ENCODE measurements at places on chromosomes 3 and 15. TPM values are rescaled to one million over a fixed set of nuclear protein-coding genes. Genes with fewer than 3 reads are reported as not detected.

GRCh38 chr15:99493461-99493860 lies 72.3 kb upstream of the MEF2A start:
- no peak for DNase-seq

GXYLT2 gene
- total RNA-seq, result 0.98 TPM

- DNase-seq, result no peak
Measured at GRCh38 chr3:23840521-23840920, 34.8 kb downstream of the UBE2E1 start.

DNA sequence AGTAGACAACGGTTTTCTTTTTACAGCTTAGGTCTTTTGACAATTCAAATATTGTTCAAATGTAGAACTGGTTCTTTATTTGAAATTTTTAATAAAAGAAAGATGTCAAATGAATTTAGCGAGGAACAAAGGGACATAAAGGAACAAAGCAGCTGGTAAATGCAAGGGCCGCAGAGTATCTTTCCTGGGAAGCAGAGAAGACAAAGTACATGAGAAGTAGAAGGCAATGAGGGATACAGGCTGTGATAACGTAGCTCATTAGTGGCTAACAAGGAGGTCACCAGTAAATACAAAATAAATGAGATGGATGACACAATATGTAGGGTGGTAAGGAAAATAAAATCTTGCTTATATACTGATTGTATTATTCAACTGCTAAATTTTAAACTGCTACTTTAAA lies 762.8 kb downstream of the VGLL3 start:
- no peak for DNase-seq

- peak; percentile 90 for DNase-seq
Measured at GRCh38 chr3:195909644-195910498, 1.5 kb upstream of the TNK2 start.

DNA sequence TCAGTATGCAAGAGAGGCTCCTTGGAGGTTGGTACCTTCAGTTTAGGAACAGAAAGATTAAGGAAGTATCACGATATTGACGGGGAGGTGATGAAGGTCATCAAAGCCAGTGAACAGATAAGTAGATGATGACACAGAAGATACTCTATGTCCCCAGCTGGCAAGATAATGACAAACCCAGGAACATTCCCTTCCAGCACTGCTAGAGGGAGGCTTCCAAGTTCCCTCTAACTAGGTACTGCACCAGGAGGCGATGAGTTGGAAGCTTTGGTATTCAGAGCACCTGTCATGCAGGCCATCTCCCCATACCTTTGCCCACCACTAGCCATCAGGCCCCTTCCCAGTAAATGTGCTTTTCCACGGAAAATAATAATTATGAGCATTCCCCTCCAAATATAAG lies 40.8 kb downstream of the NBEAL2 start:
- no peak for DNase-seq

- no peak for DNase-seq
Measured at GRCh38 chr3:140470962-140471361, 206.9 kb upstream of the TRIM42 start.

ZBBX gene
- total RNA-seq, result not detected

DNA sequence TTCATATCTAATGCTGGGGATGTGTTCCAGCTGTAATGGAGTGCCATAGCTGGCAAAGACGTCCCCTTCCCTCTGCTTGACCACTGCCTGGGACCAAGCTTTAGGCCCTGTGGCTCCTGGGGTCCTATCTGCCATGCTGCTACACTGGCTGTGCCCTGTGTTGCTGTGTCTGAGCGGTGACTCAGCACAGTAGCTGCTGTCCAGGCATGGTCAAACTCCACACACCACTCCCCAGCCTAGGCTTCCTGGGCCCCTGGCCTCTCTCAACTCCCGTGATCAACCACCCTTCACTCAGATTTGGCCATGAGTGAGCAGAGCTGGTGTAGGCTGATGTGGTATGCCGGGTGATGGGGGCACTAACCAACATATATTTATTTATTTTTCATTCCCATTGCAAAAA lies 27.0 kb downstream of the EPHB1 start:
- no peak for DNase-seq

DNA sequence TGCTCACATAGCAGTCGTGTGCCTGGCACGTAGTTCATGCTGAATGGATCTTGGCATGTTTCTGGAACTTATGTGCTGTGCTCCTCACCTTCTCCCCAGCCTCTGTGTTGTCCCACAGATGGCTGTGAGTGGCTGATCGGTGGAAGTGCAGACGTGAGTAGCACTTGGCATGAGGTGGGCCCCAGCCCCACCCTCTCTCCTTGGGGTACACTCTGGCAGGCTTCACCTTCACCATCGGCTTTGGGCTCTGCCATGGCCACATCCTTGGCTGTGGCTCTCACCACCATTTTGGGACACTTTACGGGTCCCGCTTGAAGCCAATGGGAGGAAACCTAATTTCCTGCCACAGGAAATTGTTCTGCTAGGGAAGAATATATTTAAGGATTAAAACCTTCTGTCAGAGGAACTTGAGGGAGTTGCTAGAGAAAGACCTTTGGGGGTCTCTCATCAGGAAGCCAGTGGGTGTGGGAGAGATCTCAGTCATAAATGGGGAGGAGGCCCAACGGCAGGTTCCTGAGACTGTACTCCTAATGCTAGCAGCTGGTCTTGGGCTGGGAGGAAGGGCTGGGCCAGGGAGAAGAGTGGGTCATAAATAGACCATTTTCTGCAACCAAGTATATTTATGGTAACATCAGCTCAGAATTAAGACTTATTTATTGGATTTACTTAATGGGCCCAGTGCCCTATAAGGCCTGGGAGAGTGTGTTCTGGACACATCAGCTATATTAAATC lies 92.3 kb downstream of the SMAD3 start:
- no peak for DNase-seq

- no peak for DNase-seq
Measured at GRCh38 chr3:124780356-124780755, 50.1 kb downstream of the UMPS start.

- no peak for DNase-seq
Measured at GRCh38 chr3:81816473-81817250, 55.2 kb upstream of the GBE1 start.

TRIM42 gene
- total RNA-seq, result not detected

- DNase-seq, result no peak
Measured at GRCh38 chr3:172078721-172079120, 39.3 kb downstream of the FNDC3B start.

RTP3 gene
- total RNA-seq, result 1.0 TPM

MUC13 gene
- not detected for total RNA-seq

GRCh38 chr3:43883729-43884396 lies 193.1 kb downstream of the ABHD5 start:
- DNase-seq, result no peak

DNA sequence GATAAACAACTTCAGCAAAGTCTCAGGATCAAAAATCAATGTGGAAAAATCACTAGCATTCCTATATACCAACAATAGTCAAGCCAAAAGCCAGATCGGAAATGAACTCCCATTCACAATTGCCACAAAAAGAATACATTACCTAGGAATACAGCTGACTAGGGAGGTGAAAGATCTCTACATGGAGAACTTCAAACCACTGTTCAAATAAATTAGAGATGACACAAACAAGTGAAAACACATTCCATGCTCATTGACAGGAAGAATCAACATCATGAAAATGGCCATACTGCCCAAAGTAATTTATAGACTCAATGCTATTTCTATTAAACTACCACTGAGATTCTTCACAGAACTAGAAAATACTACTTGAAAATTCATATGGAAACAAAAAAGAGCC lies 94.2 kb upstream of the PSMD6 start:
- no peak for DNase-seq

CCR8 gene
- total RNA-seq, result not detected

DNA sequence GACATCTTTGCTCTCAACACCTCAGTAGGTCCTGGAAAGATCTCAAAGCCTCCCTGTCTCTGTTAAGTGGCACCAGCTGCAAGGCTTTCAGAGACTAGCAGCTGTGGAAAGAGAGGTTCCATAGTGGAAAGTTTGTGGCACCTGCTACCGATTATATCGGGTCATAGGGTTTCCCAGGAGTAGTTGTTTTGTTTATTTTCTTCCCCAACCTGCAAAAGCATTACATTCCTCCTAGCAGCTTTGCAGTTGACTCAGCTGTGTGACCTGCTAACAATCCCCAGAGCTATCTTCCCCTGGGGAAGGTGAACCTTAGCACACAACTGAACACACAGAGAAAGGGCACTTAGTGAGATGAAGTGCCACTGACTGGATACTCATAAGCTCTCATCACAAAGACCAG lies 598.9 kb upstream of the GRM7 start:
- no peak for DNase-seq

DNA sequence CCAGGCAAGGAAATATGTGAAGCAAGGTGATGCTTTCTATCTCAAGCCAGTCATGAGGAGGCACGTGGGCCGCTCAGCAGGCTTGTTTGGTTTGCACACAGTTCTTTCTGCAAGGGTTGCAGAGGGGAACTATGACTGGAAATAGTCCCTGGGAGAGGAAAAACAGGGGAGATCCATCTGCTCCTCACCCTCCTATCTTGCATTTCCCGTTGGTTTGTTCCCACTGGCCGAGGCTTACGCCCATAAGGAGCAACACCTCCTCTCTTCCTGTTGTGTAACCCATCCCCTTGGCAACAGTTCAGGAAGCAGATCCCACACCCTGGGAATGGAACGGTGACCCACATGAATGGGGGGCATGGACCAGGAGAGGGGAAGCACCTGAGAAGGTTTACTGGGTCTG lies 72.1 kb upstream of the MAGI1 start:
- no peak for DNase-seq

DNA sequence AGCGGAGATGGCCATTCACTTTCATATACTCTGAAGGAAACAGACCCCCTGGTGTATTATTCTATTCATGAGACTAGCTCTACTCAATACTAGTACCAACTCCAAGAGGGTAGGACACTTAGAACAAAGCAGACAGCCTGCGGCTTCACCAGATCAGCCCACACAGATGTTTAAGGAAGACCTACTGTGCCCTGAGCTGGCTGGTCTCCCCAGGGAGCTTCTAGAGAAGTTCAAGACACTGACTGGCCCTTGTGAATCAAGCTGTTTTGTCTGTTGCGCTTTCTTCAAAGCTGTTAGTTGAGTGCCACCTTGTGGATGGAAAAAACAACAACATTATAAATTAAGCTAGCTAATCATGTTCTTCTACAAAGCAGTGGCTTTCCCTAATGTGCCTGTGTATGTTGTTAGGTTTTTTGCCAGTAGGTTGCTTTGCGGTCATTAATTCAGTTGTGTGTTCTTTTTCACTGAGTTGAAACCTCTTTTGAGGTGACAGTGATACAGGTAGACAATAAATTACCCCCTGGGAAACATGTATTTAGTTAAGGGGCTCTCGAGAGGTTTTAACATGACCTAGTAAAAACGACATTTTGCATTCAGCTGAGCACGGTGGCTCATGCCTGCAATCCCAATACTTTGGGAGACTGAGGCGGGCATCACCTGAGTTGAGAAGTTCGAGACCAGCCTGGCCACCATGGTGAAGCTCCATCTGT lies 64.2 kb upstream of the MYZAP start:
- DNase-seq, result no peak

IQCF5 gene
- not detected for total RNA-seq

- DNase-seq, result no peak
Measured at GRCh38 chr3:37653466-37653865, 208.2 kb upstream of the CTDSPL start.

GRCh38 chr3:8455526-8456411 lies 45.9 kb upstream of the LMCD1 start:
- no peak for DNase-seq

- DNase-seq, result no peak
Measured at GRCh38 chr3:14125193-14126016, 553 bp downstream of the TMEM43 start.

DNA sequence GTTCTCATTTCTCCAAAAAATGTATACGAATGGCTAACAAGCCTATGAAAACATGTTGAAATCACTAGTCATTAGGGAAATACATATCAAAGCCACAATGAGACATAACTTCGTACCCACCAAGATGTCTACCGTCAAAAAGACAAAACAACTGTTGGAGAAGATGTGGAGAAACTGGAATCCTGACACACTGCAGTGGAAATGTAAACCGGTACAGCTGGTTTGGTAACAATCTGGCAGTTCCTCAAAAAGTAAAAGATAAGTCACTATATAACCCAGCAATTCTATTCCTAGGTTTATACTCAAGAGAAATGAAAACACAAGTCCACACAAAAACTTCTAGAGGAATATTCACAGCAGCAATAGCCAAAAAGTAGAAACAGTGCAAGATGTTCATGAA lies 7.0 kb downstream of the SCAPER start:
- no peak for DNase-seq

NDN gene
- 37.2 TPM for total RNA-seq
